ENCODE measurements at places on chromosomes 5 and 9.

DNA sequence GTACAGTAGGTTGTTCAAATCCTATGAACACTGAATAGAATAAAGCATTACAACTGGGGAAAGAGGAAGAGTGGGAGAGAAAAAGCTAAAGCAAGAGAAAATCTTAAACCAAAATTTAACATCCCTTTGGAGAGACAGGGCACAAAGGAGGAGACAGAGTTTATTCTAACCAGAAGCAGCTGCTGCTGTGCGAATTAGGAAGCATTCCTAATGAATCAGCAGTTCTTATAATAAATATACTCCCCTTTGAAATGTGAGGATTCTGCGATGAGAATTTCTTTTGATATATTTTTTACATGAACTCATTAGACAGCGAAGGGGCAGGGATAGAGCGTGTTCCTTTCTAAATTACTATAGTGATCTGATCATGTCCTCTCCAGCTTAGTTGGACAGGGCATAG lies 233.4 kb downstream of the DENND1A start:
- DNase-seq = no peak

- DNase-seq = no peak
These were observed 296.6 kb downstream of the IRX2 start for GRCh38 chr5:2454876-2455275.

DNA sequence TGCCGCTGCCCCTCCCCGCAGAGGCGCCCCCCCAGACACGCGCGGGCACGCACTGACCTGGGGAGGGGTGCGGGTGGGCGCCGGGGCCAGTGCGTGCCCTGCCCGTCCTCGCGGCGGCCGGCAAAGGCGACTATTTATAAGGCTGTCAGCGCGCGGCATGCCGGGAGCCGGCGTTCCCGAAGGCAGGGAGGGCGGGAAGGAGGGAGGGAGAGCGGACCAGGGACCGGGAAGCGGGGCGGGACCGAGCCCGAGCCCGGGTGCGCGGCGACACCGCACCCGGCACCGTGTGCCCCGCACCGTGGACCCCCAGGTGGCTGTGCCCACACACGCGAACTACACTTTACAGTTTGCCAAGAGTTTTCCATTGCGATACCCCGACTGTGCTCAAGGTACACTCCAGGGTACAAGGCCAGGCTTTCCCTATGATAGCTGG lies at the start of gene AK1:
TSS of gene AK1 (minus strand) at position 110 of the 433 bp plus-strand sequence. CDS start 3,058 bp downstream, outside the sequence.
- DNase-seq = peak; percentile 75

- no peak for DNase-seq
These were observed 179.6 kb upstream of the PUM3 start for GRCh38 chr9:3023449-3023848.

DNA sequence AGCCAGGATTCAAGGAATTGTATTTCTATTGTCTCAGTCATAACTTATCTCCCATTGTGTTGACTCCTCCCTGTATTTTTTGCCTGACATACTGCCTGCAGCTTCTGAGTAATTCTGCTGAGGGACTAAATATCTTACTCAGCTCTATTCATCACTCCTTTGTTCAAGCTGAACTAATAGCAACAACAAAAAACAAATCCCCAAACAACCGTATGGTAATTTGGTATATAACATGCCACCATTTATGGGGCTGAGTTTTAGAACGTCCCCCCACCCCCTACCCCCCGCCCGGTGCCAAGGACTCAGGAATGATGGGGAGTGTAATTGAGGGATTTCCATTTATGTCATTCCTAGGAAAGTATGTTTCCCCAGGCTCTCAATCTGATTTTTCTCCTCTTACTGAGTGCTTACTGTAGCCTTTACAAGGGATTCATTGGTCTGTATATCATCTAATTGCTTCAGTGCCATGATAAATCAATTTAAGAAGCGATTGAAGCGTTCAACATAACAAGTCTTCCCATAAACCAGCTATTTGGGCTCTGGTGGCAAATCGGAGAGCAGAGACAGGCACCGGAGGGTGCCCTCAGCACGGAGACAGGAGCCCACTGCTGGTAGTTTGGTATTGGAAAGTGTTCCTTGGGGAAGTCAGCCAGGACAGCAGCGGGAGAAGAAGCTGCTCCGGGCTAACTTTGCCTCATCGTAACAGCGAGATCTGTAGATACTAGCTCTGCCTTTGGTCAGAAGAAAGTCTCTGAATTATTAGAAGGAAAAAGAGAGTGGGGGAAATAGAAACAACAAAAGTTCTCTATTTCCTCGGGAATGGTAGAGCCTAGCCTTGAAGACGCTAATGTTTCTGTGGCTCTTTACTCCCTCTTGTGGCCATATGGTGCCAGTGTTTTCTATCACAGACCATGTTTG lies 40.7 kb upstream of the HSD17B4 start:
- peak; percentile 57 for DNase-seq

GRCh38 chr9:13952906-13953305 lies 361.0 kb downstream of the NFIB start:
- peak; percentile 92 for DNase-seq

DNA sequence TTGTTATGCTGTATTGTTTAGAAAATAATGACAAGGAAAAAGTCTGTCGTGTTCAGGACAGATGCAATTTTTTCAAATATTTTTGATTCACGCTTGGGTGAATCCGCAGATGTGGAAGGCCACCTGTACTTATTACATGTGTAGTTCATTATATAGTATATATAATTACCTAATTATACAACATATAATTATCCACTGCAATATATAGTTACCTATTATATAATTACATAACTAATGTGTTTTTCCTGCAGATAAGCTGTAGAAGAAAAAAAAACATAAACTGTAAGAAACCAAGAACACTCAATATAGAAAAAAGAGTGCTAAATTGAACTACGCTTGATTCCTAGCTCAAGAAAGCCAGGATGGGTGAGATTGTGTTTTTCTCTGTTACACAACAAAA lies 93.6 kb upstream of the RANBP3L start:
- DNase-seq = peak; percentile 25

- DNase-seq = peak; percentile 3
These were observed 67.8 kb downstream of the FAT2 start for GRCh38 chr5:151523335-151523734.

GRCh38 chr5:170365011-170365410 lies 24.2 kb downstream of the KCNMB1 start:
- no peak for DNase-seq

DNA sequence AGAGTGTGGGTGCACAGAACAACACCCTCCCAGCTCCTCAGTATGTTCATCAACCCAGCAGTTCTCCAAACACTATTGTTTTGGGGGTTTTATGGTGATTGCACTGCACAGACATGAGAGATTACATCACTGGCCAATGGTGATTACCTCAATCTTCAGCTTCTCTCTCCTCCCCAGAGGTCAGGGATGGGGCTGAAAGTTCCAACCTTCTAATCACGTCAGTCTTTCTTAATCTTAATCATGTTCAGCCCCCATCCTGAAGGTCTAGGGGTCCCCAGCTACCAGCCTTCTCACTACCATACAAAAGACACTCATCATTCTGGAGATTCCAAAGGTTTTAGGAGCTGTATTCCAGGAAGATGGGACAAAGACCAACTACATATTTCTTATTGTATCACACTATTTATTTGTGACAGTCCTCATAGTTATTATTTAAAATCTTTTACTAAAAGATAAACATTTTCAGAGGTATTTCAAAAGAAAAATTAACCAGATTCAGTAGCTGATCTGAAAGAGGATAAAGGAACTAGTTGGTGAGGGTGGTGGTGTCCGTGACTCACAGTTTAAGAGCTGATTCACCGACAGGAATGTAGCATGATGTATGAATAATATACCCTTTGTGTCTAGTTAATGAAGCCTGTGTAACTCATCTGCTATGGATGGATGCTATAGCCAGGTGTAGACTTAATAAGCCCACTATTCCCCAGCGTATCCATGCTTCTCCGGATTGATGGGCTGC lies 35.6 kb downstream of the RASEF start:
- no peak for DNase-seq

GRCh38 chr9:36011379-36011778 lies 25.3 kb upstream of the RECK start:
- no peak for DNase-seq

- DNase-seq = no peak
These were observed 120.1 kb upstream of the TMEM161B start for GRCh38 chr5:88388476-88389337.

DNA sequence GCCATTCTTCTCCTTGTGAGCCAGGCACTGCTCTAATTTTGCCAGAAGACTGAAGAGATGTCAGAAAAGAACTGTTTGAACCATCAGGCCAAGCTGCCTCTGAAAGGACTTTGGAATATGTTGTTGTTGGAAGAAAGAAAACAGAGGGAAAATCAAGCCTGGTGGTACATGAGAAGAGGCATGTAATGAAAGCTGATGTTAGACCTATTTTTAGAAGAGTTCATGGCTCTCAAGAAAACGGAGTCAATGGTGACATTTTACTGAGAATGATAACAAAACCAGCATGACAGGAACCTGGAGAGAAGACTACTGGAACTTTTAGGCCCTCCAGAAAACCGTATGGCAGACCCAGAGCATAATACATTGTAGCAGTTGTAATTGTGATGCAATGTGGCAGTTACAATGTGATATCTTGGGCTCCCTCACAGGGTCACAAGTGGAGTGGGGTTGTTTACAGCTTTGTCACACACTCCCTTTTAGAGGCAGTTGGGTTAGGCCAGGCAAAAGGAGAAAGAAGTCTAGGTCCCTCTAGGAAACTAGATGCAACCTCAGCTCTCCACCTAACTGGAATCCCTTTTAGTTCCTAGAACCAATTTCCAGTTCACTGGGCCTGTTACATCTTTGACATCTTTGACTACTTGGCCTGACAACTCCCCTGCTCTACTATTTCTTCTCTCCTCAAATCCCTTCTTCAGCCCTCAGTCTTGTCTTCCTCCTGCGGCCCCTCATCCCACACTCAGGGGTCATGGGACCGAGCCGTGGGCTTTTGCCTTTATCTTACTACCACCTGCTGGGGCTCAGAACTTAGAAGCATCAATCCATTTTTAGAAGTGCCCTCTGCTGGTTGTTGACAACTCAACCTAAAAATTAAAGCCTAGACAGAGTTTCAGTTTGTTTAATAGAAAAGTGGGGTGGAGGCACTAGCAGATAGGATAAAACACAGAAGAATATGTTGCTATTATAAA lies 61.2 kb upstream of the JAK2 start:
- no peak for DNase-seq

- DNase-seq = no peak
These were observed 22.5 kb downstream of the TPPP start for GRCh38 chr5:670396-671270.

- DNase-seq = peak; percentile 42
These were observed 96.0 kb downstream of the ACTL7B start for GRCh38 chr9:108759835-108760234.

GRCh38 chr9:107750741-107751566 lies 261.4 kb upstream of the KLF4 start:
- no peak for DNase-seq
